ENCODE measurements at places on chromosomes 16 and 17.

- DNase-seq: no peak
Measured at GRCh38 chr17:60311186-60311585, 80.7 kb downstream of the USP32 start.

GRCh38 chr17:35242158-35242804, 591 bp upstream of the SLFN5 start:
- peak; percentile 96 for DNase-seq

DNA sequence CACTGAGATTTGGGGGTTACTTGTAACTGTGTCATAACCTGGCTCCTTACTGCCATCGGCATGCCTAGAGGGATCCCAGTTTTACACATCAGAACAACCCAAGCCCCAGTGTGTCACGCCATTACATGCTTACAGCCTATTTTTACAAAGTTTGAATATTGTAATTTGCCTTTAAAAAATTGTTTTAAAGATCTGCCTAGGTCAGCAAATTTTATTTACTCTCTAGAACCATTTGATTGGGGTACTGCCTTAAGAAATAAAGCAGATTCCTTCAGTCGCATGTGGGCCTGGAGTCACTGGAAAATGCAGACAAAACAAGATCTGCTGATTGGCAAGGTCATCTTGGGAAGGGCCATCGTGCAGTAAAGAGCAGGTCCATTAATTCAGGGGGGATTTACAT, 566.9 kb downstream of the WWOX start:
- DNase-seq: no peak

DNA sequence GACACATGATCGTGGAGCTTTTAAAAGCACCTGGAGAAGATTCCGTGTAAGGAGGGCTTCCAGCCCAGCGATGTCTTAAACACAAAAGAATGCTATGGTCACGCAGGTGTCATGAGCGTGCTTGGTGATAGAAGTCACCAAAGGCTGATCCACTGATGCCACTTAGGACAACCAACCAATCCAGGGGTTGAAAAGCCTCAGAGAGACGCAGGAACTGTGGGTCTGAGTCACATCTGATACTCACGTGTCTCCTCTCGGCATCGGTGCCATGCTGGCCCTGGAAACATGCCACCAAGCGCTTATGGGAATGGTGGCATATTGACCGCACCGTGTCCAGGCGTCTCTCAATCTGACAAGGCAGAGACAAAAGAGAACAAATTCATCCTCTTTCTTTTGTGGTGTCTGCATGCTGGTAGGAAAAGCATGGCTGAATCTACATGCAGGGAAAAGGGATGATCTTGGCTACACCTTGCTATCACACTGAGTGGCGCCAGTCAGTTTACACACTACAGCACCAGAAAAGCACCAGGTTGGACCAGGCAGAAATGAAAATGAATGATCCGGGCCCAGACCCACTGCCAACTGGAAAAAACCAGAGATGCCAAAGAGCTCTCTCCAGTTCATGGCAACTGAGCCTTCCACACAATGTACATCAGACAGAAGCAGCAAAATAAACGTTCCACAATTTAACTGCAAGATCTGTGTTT, 38.0 kb downstream of the ARHGAP17 start:
- no peak for DNase-seq
